ENCODE measurements at places on chromosomes 1 and 21.

DNA sequence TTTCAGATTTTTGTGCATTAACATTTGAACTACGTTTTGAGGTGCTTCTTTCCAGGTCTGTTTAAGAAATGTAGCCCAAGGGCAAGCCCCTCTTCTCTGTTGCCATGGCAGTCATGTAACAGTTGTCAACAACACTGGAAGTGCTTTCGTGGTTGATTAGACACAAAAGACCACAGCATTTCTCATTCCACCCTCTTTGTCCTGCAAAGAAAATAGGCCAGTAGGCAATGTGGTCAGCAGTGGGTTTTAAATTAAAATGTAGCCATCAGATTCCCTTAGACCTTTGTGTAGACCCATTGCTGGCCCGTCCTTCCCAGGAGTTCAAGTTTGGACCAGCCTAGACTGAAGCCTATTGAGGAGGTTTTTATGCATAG is 35.4 kb downstream of the VANGL1 start:
- no peak for DNase-seq

GRCh38 chr1:152013664-152014237 is 20.1 kb upstream of the S100A10 start:
- DNase-seq = no peak

DNA sequence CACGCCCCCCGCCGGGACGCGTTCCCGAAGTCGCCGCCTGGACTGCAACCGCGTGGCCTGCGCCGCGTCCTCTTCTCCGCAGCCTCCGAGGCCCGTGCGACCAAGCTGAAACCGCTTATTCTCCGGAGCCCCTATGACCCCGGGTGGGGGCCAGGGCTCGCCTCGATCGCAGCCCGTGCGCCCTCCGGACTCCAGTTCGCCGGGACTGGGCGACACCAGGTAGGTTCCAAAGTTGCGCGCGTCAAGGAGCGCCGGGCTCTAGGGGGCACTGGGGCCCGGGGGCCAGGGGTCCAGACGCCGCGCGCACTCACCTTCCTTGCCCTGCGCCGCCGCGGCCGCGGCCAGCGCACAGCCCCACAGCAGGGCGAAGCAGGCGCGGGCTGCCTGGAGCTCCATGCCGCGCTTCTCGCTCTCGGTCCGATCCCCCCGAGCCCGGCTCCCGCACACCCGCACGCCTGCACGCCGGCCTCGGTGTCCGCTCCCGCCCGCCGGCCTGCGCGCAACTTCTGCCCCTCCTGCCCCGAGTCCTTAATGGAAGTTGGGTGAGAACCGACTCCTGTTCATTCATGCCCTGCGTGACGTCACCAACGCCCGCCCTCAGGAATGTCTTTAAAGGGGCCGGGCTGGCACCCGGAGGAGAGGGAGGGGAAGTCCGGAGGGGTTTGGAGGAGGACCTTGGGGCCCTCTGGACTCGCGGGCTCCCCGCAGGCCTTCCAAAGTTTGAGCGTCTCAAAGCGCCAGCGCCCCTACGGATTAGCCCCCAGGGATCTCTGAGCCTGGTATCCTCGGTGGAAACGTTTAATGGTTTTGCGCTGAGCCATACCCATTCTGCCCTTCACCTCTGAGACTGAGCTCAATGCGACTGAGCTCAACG is at the start of gene EPHA2:
TSS of gene EPHA2 (minus strand) at position 533 of the 874 bp plus-strand sequence. CDS start at position 396, 137 bp downstream.
- DNase-seq = peak; percentile 74

DNA sequence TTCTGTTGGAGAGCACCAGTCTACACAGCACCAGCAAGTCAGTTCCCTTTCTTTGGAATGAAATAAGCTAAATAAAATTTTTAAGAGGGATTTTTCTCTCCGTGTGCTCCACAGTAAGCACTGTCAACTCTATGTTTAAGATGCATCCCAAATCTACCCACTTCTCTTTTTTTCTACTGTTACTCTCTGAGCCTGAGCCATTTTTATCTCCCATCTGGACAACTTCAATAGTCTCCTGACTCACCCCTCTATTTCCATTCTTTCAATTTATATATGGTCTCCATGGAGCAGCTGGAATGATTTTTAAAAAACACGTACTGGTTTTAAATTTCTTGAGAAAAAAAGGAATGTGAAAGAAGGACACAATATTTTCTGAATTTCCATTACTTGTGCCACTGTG is 24.7 kb upstream of the CCT8 start:
- no peak for DNase-seq

DNA sequence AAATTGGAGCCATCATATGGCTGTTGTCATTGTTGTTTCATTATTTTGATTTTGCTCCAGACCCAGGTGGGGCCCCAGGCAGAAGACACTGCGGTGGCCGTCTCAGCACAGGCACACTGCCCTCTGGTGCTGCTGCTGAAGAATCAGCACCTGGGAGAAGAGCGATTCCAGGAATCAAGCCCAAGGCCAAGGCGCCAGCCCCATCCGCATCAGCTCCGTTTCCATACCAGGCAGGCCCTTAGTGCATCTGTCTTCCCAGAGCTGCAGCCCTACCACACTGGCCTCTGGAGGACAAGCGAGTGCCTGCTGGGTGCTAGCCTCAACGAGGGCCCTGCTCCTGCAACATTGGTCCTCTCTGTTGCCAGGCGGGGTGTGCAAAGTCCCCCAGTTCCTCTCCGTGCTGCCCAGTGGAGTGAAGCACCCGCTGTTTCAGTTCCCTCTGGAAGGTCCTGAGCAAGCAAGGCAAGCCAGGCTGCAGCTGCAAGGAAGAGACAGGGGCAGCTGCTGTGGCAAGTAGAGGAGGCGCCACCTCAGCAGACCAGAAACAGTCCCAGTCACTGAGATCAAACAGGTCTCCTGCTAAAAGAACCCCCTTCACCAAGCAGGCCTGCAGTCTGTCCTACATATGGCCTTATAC is 5.2 kb downstream of the GRIK3 start:
- DNase-seq = no peak

GRCh38 chr1:25187077-25187476 is 45.2 kb downstream of the SYF2 start:
- DNase-seq = no peak

DNA sequence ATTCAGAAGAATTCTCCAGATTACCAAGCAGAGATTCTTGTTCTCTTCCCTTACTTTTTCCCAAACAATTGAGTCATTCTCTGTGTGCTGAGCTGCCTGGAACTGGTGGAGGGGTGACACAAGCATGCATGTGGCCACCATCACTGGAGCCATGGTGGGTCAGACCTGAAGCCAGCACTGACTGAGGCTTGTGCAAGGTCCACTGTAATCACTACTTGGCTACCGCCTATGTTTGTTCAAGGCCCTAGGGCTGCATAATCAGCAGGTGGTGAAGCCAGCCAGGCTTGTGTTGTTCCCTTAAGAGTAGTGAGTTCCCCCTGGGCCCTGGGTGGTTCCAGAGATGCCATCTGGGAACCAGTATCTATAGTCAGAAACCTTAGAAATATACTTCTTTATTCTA is 183.8 kb downstream of the DNAH14 start:
- DNase-seq = no peak

GRCh38 chr1:100670083-100670482 is 49.5 kb upstream of the VCAM1 start:
- DNase-seq = no peak

GRCh38 chr21:26374817-26375216 is 198.3 kb downstream of the CYYR1 start:
- no peak for DNase-seq

DNA sequence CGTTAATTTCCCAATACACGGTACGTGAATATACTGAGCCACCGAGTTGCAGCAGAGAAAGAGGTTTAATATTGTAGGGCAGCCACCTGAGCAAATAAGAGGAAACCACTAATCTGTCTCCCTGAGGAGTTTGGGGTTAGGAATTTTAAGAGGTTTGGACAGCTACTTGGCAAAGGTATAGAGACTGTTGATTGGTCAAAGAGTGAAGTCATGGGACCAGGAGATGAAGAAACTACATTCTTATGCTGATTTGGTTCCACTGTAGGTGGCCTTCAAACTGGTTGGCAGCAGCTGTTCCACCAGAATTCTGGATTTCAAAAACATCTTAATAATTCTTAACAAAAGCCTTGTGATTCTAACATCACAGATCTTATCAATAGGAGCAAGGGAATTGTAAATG is 485.4 kb upstream of the PRMT6 start:
- DNase-seq = no peak

GRCh38 chr21:45336870-45337269 is 49.2 kb upstream of the POFUT2 start:
- DNase-seq = no peak

DNA sequence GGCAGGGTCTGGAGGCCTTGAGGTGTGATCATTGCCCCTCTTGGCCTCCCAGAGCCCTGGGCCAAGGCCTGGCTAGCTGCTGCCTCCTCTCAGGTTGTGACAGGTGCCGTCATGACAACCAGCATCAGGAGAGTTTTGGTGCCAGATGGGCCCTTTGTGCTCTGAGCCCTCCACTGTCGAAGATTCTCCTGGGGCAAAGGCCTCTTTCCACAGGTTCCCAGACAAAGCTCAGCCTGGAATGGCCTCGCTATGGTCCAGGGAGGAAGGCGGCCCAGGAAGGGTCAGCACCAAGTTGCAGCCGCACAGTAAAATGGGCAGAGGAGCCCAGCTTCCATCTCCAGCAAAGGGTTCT is 78.4 kb downstream of the ALPL start:
- no peak for DNase-seq

DNA sequence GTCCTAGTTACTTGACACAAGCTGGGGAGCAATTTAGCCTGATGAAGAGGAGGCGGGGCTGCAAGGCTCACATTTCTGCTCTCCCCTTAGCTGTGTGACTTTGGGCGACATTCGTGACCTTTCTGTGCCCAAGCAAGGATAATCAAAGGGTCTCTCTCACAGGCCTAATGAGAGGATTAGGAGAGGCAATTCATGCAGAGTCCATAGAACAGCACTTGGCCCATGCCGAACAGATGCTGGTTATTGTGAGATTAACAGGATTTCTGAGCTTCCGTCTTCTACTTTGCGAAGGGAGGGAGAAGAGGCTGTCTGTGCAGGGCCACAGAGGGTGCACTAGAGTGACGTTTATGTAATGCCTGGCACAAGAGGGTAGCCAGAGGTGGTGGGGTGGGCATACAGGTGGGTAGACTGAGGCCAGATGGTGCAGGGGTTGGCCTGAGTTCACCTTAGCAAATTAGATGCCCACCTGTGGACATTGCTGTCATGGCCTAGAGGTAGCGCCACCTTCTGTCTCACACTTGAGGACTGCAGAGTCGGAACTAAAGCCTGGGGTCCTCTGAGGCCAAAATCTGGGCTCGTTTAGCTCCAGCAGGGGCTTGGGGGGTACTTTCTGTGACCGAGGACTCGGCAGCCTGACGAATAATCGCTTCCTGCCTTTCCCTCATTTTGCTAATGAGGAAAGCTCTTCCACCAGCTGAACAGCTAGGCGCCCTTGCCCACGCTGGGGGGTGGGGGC is 18.6 kb downstream of the ACTL8 start:
- DNase-seq = no peak

- no peak for DNase-seq
These were observed 6.2 kb downstream of the MTF1 start for GRCh38 chr1:37853157-37853556.

GRCh38 chr1:154590756-154591155 is 17.2 kb downstream of the ADAR start:
- DNase-seq = no peak

DNA sequence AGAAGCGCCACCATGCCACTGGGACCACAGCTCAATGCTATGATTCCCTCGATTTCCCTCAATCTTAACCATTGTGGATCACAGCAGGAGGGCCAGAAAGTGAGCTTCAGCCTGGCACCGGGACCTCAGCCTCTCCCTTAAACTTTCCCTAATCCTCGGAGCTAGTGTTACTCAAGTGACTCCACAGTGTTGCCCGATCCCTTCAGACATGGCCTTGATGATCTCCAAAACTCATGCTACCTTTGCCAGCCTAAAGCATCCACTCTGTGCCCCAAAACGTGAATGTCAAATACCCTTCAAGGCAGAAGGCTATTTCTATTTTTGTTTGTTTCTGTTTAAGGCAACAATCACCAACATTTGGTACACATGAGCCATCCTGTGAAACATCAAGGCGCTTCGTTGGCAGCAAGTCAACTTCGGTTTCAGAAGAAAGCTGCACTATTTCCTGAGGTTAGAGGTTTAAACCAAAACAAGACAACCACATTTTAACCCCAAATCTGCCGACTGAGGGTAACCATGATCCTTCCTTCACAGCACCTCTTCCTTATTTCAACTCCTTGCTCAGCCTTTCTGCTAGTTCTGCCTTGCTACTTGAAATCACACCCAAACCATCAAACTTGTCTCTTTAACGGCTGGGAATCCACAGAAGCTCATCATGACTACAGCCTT is 94.4 kb upstream of the KRTAP19-8 start:
- peak; percentile 81 for DNase-seq

DNA sequence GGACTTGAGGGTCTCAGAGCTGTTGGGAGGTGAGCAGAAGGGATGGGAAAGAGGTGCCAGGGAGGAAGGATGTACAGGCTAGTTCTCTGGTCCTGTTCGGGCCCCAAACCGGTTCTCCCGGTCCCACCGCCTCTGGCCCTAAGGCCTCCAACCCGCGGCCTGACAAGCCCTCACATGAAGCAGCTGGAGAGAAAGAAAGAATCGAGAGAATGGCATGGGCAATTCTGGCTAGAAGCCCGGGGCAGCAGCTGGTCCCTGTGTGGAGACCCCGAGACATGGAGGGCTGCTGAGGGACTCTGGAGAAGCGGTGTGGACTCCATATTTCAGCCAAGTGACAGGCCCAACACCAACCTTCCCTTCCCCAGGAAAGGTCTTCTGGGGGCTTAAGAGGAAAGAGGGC is 730 bp downstream of the CDC42SE1 start:
- DNase-seq = no peak

DNA sequence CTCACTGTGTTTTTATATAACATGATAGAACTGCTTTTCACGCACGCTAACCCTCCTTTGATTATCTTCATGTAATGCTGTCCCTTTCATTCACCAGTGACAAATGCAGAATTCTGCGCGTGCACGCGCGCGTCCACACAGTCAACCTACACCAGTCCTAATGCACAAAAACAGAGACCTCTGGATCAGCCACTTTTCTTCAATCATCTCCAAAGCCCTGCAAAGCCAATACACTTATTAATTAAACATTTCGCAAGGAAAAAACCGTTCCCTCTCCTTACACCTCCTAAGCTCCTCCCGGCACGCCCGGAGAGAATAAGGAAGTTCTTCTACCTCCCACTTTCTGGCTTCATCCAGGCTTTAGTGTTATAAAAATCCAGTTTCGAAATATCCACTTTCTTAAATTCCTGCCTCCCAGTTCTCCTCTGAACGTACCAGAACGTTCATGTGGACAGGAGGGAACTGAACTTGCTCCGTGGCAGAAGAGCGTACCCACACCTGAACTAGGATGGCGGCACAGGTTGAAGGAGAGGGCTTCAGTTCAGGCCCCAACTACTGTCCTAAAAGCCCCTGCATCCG is 4.6 kb downstream of the LMX1A start:
- DNase-seq = no peak

- DNase-seq = peak; percentile 7
These were observed 876 bp downstream of the ALDH9A1 start for GRCh38 chr1:165697491-165697880.

Data from pons (tissue), 1 donor.